ENCODE measurements at places on chromosomes 7 and 10.

- no peak for DNase-seq
Measured at GRCh38 chr7:85320699-85321476, 134.0 kb upstream of the SEMA3D start.

DNA sequence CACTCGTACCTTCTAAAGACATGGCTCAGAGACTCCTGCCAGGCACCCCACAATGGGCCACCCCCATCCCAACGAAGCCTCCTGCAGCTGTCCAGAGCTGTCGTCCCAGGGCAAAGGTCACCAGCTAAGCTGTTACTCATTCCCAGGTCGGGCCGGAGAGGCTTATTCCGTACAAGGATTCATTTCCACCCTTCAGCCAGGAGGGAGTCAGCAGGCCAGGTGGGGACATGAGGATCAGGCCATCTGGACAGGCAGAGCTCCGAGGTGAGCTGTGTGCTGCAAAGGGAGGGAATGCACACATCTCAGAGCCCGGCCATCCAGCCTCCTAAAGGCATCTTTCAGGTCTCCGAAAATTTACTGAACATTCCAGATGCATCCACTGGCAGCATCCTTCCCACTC lies 63.9 kb upstream of the NANOS1 start:
- no peak for DNase-seq

GRCh38 chr7:30810986-30811385 lies 39.8 kb downstream of the MINDY4 start:
- DNase-seq, result no peak

DNA sequence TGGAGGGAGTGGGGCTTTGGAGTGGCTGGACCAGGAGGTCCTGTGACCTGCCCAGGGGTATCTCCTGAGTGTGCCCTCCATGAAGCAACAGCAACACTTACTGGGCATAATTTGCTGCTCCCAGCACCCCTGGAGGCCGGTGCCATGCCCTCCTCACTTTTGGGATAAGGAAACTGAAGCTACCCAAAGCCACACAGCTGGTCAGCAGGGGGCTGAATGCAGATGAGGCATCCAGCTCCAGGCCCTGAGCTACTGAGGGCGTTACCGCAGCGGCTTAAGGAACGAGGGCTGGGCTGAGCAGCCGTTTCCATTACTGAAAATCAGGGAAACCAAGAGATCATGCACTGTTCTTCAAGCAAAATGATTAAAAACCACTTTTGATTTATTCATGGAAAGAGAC lies 408.9 kb downstream of the GLRX3 start:
- no peak for DNase-seq

- DNase-seq, result no peak
Measured at GRCh38 chr10:70584366-70584765, 18.2 kb downstream of the PRF1 start.

Data from pulmonary artery endothelial cell (primary cell).